ENCODE measurements at places on chromosomes 3 and 15.

GRCh38 chr3:179791793-179792192, 139.0 kb downstream of the USP13 start:
- DNase-seq: no peak

- DNase-seq: no peak
Measured at GRCh38 chr3:155303540-155304097, 10.1 kb upstream of the STRIT1 start.

DNA sequence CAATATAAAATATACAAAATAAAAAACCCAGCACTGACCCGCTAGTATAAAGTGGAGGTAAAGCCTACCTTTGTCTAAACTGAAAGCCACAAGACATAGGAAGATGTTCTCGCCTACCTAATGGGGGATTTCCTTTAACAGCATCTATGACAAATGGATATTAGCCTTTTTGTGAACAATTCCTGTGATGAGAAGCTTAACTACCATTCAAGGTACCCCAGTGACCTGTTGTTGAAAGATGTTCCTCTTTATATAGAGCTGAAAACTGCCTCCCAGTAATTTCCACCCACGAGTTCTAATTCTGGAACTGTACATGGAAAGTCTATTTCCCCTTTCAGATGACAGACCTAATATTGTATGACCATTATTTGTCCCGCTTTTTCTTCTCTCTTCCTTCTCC, 109.8 kb upstream of the RASGRP1 start:
- DNase-seq: no peak

GRCh38 chr3:171833789-171834460, 9.2 kb upstream of the TMEM212 start:
- DNase-seq: no peak

All from pancreas (tissue), 10 donors.